ENCODE measurements at places on chromosomes 16 and 17.

DNA sequence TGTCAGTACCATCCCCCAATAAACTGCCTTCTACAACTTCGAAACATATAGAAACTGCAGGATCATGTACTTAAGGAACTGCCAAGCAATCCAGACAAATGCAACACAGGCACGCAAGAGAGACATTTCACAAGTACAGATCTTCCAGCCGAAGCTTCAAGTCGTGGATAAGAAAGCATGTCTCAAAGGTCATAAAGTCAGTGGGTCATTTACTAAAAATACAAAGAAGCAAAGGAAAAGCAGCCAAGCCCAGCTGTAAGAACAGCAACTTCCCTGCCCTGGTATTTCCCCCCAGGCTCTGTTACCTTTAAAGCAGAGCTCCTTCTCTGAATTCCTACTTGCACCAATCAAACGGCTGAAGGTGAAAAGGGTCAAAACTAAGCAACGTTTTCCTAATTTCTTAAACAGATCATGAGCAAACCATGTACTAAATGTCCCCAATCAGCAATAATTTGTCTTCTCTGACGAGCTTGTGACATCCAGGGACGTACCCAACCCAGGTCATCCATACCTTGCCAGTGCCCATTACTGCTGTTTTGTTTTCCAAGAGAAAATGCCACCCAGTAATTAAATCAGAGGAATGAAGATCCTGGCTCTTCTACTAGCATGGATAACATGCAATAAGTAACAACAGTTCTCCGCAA lies 1.7 kb downstream of the AKTIP start:
- no peak for DNase-seq

DNA sequence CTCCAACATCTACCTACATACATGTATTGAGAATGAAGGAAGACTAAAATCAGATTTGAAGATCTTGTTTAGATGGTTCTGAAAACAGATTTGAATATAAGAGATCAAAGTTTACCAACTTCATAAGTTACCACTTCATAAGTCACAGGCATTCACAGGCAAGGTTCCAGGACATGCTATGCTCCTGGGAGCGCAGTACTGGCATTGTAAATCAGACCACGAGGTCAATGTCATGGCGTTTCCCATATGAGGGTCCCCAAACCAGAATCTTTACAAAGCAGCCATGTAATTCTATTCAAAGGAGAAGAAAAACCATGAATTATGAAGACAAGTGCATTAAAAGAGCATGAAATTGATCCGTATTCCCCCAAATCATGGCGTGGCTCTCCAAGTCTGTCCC lies 3.0 kb downstream of the CDH11 start:
- DNase-seq, result no peak

- no peak for DNase-seq
These were observed 36.8 kb downstream of the CBFA2T3 start for GRCh38 chr16:88939972-88940861.

- no peak for DNase-seq
These were observed 61.0 kb upstream of the CHMP6 start for GRCh38 chr17:80930335-80931279.

- DNase-seq, result no peak
These were observed 21.6 kb upstream of the BRD7 start for GRCh38 chr16:50390371-50390771.

- DNase-seq, result no peak
These were observed 7.0 kb upstream of the MAF start for GRCh38 chr16:79607587-79607986.

Data from stimulated activated CD8-positive, alpha-beta memory T cell treated with anti-CD3 and anti-CD28 coated beads, Interleukin-7, amount 100 ng/mL, for 24 hours (primary cell).